Myocyte (in vitro differentiated cells): ENCODE measurements at places on chromosomes 5 and 9. TPM values are rescaled to one million over a fixed set of nuclear protein-coding genes. Genes with fewer than 3 reads are reported as not detected.

DNA sequence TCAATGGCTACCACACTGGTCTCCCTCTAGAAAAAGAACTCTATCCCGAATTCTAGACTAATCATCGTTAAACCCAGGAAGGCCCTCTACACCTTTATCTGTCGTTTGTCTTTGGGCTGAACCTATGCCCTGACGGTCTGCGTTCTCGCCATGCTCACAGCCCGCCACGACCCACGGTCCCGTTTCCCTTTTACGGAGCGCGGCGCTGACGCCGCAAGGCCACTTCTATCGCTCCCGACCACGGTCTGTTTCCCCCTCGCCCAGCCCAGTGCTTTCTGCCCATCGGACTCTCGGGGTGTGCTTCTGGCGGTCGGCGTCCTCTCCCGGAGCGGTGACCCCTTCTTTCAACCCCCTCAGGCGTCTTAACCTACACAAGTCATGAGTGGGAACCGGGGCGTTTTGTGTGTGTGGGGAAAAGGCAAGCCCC, 974 bp downstream of the C9orf40 start:
- peak; percentile 41 for DNase-seq

GRCh38 chr9:131610231-131610761, 65.0 kb downstream of the PRRT1B start:
- DNase-seq: peak; percentile 45

TRIM7 gene
- total RNA-seq: 8.9 and 18.8 TPM in 2 replicates

BSPRY gene
- not detected in 2 replicates for total RNA-seq
